CD8-positive, alpha-beta T cell (primary cell): ENCODE measurements at places on chromosomes 7 and 10.

GRCh38 chr7:129831424-129832058 lies 121.2 kb downstream of the UBE2H start:
- DNase-seq, result no peak

DNA sequence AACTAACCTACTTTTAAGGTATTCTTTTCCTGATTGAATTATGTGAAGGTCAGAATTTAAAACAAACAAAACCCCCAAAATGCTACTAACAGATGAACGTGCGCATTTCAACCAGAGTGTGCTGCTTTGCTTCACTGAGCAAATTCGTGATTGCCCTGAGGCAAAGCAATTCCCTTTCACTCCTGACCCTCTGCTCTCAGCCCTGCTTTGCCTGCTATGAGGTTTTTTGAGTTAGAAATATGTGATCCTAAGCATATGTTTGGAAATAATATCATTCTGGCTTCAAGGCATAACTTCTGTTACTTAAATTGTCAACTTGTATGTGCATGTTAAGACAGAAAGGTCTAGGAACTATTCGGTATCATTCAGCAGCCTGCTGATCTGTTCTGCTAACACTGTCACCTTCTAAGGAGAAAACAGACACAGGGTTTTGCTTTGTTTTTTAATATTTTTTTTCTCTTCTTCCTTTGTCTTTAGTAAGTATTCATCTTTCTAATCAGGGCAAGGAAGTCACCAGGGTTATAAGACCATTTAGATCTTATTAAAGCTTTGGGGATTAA lies 124.2 kb downstream of the GNAT3 start:
- DNase-seq, result no peak

DNA sequence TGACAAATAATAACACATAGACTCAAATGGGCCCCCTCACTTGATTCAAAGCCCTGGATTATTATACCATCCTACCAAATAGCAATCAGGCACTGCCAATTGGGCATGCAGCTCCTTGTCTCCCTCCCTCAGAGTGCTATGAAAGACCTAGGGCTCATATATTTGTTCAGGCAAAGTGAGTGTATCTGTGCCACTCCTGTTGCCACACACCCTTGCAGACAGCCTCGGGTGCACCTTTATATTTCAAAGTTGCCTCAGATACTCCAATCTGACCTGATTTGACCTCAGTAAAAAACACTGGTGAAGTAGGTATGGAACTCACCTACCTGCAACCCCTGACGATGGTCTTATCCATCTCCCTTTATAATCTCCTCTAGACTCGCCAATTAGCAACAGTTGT lies 3.0 kb upstream of the NAMPT start:
- no peak for DNase-seq

DNA sequence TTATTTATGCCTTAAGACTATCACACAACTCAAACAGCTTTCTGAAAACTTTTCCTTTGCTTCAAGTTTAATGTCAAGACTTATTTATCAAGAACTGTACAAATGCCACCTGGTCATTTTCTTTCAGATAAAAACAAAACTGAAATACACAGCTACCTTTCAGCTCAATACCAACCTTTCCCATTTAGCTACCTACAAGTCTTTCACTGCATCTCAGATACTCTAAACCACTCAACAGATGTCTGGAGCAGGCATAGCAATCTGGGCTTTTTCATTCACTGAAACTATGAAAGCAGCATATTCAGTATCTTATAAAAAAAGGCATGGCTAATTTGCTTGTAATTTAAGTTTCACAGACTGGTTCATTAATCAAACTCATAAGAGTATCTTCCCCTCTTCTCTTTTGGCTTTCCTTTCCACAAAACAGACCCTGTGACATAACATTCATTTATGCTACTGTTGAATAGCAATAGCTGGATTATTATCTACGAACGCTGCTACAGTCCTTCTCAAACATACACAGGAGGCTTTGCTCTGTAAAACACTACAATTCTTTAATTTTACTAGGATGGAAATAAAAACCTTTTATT lies 8.2 kb downstream of the TRA2A start:
- no peak for DNase-seq

GRCh38 chr7:103934508-103934907 lies 55.0 kb downstream of the RELN start:
- DNase-seq, result no peak

- DNase-seq, result peak; percentile 67
Observed at GRCh38 chr7:29921404-29922010, 68.1 kb downstream of the SCRN1 start.

- DNase-seq, result no peak
Observed at GRCh38 chr7:40202851-40203250, 68.0 kb downstream of the SUGCT start.
